ENCODE measurements at places on chromosomes 2 and 18.

DNA sequence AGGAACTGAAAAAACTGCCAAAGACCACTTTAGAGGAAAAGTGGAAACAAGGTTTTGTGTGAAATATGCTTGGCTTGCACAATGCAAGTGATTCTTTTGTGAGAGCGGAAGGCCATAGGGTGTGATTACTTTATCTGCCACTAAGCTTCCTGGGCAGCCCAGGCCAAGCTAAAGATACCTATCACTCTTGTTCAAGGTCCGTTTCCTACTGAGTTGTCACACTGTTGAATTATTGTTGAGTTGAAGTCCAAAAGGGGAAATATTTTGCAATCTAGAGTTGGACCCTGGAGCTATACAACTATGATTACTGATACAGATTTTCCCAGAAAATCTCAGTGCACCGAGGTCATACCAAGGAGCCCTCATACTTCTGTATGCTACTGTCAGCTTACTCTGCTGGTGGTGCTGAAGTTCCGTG is 72.7 kb upstream of the CTAGE1 start:
- no peak for DNase-seq

DNA sequence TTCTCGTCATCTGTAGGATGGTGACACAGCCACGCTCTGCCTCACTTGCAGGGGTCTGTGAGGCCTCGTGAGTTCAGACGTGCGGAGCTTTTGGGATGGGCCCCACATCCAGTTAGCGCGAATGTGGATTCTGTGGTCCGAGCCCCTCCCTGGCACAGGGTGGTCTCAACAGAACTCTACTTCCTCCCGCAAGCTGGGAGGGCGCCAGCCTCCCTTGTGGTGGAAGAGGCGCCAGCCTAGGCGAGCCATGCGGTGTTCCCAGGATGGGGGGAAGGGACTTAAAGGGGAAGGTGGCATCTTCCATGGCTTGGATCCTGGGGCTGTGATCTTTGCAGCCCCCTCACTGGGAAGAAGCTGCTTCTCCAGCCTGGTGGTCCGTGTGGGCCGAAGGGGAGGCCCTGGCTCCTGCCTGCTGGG is 1.4 kb downstream of the SNORC start:
- DNase-seq: no peak

DNA sequence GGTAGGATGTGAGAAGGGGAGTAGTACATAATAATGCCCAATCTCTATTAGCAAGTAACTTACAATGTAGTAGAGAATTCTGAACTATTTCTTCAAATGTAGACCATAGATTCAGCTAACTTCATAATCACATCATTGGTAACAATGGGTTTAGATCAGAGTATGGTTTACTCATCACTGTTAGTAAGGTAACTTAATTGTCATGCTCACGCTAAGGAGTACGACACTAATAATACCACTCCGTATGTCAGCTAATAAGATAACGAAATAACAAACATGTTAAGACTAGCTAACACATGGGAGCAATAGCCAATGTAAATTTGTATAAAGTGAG is 56.4 kb upstream of the CCDC141 start:
- DNase-seq: no peak

DNA sequence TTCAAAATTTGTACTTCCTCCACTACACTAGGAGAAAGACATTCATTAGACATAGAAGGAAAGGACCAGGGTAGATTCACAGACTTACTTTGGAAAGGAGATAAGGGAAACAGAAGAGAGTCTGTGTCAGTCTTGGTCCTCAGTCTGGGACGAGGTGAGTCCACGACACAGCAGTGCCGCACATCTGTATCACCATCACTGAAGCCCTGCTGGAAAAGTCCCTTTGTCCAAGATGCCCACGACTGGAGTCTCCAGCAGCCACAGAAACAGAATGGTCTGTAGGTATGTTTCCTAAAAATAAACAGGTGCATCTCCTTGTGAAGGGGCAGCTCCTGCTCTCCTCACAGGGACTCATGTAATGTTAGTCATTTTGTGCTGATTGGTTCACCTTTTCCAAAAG is 27.4 kb downstream of the COX7A2L start:
- DNase-seq: no peak

DNA sequence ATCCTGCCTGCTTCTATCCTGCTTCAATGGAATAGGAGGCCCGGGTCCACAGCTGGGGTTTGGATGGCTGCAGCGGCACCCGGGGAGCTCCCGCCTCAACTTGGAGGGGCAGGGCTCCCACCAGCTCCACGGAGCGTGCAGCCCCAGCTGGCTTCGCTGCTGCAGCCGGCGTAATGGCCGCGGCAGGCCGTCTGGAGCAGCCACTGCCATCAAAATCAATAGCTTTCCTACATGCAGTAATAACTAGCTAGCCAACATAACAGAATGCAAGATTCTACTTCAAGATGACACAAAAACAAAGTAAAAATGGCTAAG is 154.2 kb upstream of the RMP24 start:
- no peak for DNase-seq

GRCh38 chr2:230459216-230459615 is 43.2 kb downstream of the SP100 start:
- DNase-seq: no peak

- no peak for DNase-seq
Measured at GRCh38 chr2:157339965-157340655, 14.5 kb upstream of the ERMN start.

DNA sequence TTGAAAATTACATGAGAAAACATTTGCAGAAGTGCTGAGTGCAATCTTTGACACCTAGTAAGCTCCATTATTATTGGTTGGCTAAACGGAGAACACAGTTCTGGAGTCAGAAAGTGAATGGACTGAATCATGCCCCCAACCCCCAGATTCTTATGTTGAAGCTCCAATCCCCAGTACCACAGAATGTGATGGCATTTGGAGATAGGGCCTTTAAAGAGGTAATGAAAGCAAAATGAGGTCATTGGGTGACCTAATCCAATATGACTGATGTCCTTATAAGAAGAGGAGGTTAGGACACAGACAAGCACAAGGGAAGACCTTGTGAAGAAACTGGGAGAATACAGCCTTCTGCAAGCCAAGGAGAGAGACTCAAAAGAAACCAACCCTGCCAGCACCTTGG is 200.9 kb upstream of the EPAS1 start:
- no peak for DNase-seq

- no peak for DNase-seq
Measured at GRCh38 chr2:69762513-69763494, 20.9 kb downstream of the ANXA4 start.

GRCh38 chr2:167196461-167197252 is 308.4 kb downstream of the XIRP2 start:
- no peak for DNase-seq

DNA sequence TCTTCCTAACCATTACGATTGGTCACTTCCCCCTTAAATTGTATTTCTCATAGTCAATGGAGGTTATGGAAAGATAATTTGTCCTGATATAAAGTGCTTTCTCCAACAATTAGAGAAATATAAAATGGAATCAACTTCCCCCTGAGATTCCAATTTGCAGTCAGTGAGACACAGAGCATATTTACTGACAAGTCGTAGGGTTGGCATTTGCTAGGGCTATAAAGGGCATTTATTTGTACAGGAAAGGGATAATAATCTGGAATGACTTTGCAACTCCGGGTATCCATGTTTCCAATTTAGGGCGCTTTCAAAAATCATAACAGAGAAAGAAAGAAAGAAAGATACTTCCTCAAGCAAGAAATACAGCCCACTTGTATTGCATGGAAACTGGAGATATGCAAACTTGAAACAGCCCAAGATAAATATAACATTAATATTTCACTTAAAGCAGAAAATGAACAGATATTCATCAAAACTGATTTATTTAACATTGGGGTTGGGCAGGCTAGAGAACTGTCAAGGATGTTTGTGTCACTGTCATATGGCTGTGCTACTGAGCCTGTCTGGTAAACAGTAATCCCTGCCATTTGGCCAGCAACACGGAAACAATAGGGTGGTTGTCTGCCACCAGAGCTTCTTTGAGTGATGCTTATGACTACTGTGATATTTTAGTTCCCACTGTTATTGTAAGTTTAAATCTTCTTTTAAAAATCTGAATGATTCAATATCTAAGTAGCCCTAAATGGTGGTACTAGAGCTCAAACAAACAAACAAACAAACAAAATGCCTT is 621.8 kb downstream of the LRP1B start:
- DNase-seq: no peak

DNA sequence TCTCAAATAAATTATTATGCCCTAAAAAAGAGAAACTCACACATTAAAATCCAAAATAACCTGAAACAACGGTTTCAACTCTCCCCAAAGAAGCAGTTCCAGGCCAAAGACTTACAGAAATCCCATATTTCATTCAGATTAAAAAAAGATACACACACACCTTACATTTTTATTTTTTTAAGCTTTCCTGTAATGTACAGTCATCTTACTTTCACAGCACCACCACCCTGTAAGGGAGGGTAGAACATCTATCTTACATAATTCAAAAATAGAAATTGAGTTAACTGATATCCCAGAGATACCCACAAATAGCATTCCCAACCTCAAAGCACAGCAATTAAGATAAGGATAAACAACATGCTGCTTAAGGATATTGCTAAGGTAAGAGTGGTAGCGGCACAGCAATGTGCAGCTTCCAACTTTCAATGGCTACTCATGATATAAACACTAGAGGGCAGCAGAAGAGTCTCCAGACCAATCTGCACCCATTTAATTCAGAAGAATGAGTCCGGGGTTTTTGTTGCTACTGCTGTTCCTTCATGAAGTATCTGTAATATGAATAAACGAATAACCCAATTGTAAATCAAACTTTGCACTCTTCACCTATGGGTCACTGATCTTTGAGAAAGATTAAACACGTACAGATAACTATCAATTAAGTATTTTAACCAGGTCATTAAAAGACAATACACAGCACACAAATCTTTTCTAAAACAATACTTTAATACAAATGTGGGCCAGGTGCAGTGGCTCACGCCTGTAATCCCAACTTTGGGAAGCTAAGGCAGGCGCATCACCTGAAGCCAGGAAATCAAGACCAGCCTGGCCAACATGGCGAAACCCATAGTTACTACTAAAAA is 11.3 kb downstream of the GFPT1 start:
- DNase-seq: no peak

- DNase-seq: no peak
Measured at GRCh38 chr2:41242001-41242331, 790.1 kb upstream of the SLC8A1 start.

DNA sequence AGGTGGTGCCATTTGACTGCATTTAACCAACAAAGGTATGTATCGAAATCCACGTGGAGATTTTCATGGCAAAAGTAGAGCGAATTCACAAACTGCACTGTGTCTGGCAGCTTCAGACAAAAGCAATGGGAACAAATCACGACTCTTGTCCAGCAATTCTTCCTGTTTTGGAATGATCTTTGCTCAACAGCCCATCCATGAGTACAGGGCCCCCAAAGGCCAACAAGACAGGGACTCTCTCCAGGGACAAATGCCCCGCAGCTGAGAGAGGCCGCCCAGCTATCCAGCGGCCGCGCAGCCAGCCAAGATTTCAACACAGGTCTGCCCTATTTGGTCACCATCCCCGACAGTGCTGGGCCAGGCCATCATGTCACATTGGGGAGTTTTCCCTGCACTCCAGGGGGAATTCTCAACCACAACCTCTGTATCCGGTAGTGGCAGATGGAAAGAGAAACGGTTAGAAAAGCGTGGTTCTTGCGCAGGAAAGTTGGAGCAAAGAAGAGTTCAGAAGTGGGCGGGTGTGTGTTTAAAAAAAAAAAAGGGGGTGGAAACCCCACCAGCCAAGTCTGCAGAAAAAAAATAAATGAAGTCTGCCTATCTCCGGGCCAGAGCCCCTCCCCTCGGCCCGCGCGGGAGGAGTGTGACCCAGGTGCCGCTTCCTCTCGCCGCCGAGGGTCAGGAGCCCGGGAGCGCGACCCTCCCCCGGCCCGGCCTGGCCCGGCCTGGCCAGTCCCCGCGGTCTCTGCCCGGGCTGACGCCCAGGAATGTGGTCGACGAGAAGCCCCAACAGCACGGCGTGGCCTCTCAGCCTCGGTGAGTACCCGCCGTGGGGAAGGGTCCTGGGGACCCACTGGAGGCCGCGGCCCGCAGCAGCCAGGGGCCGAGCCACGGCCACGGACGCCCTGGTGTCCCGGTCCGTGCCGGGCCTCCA is at the start of gene GYPC:
GYPC (plus strand) TSS at position 659 of the 931 bp plus-strand sequence; CDS start at position 765, 106 bp downstream.
- peak; percentile 70 for DNase-seq

DNA sequence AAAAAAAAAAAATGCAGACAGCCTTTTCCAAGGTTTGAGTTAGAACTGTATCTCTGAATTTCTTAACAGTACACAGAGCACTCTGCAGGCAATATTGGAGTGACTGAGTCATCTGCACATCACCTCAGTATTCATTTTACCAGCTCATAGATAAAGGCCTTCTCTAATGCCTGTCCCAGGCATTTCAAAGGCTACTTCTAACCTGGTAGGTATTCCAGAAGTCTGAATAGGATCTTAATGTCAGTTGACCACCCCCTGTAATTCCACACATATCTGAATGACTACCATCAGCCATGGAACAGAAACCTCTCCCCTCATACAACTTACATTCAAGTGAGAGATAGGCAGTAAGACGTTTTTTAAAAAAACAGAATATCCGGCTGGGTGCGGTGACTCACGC is 9.0 kb downstream of the METTL21A start:
- no peak for DNase-seq

Measured in mesothelial cell of epicardium (in vitro differentiated cells).